ENCODE measurements at places on chromosomes 7 and 10.

- no peak overlapping the region for H3K4me3 ChIP-seq
- H3K27ac ChIP-seq, result no peak overlapping the region
- H3K4me1 ChIP-seq, result no peaks in the 10 kb centered on the region
- DNase-seq, result no peak
- H3K27me3 ChIP-seq, result no peaks in the 10 kb centered on the region
- no peaks in the 10 kb centered on the region for H3K36me3 ChIP-seq
Observed at GRCh38 chr7:131338173-131338572, 10.5 kb downstream of the MKLN1 start.

- H3K4me1 ChIP-seq, result no peaks in the 10 kb centered on the region
- no peaks in the 10 kb centered on the region for H3K27me3 ChIP-seq
- no peak overlapping the region for H3K4me3 ChIP-seq
- no peak for DNase-seq
- no peaks in the 10 kb centered on the region for H3K36me3 ChIP-seq
Observed at GRCh38 chr10:52455098-52455497, 141.0 kb downstream of the DKK1 start.

DNA sequence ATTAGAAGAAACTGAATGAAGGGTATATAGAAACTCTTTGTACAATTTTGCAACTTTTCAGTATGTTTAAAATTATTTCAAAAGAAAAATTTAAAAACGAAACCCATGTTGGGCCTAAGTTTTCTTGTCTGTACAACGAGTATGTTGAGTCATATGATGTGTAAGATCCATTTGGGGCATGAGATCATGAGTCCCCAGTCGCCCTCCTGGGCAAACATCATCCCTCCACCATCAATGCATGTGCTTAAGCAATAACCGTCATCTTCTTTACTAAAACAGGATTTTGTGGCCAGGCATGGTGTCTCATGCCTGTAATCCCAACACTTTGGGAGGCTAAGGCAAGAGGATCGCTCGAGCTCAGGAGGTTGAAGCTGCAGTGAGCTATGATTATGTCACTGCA lies 54.2 kb upstream of the CDCA7L start:
- no peaks in the 10 kb centered on the region for H3K36me3 ChIP-seq
- no peak for DNase-seq
- no peak overlapping the region for H3K27ac ChIP-seq
- H3K4me3 ChIP-seq, result no peak overlapping the region

- peaks cover 15% of the 10 kb centered on the region for H3K4me1 ChIP-seq
- H3K36me3 ChIP-seq, result no peaks in the 10 kb centered on the region
- H3K27ac ChIP-seq, result no peak overlapping the region
- no peak for DNase-seq
- H3K4me3 ChIP-seq, result no peak overlapping the region
Observed at GRCh38 chr10:71258046-71258445, 45.7 kb downstream of the UNC5B start.

DNA sequence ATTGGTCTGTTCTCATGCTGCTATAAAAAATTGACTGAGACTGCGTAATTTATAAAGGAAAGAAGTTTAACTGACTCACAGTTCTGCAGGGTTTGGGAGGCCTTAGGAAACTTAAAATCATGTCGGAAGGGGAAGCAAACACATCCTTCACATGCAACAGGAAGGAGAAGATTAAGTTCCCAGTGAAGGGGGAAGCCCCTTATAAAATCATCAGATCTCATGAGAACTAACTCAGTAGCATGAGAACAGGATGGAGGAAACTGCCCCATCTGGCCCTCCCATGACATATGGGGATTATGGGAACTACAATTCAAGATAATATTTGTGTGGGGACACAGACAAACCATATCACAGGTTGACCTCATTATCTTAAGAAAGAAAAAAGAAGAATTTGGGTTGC lies 134.5 kb downstream of the PPP1R3A start:
- H3K27ac ChIP-seq, result no peak overlapping the region
- DNase-seq, result no peak
- H3K27me3 ChIP-seq, result no peaks in the 10 kb centered on the region
- no peak overlapping the region for H3K4me3 ChIP-seq
- H3K4me1 ChIP-seq, result no peaks in the 10 kb centered on the region

- no peaks in the 10 kb centered on the region for H3K27me3 ChIP-seq
- H3K4me3 ChIP-seq, result no peak overlapping the region
- no peaks in the 10 kb centered on the region for H3K4me1 ChIP-seq
Observed at GRCh38 chr7:16431646-16432424, 10.5 kb upstream of the CRPPA start.

DNA sequence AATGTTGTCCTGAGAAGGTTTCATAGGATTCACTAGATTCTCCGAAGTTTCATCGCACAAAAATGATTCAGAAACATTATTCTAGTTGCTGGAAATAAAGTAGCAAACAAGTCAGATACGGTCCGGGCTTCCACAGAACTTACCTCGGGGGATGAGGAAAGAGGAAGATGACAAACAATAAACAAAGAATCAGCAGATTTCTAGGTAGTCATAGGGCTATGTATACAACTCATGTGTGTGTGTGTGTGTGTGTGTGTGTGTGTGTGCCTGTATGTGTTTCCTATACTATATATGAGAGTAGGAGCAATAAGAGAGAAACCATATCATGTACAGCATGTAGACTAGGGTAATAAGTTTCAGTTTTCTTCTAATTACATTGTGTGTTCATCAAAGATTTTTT lies 16.5 kb downstream of the TMEM236 start:
- no peaks in the 10 kb centered on the region for H3K4me1 ChIP-seq
- H3K27me3 ChIP-seq, result peaks cover 21% of the 10 kb centered on the region
- H3K36me3 ChIP-seq, result no peaks in the 10 kb centered on the region
- no peak overlapping the region for H3K27ac ChIP-seq
- no peak overlapping the region for H3K4me3 ChIP-seq

DNA sequence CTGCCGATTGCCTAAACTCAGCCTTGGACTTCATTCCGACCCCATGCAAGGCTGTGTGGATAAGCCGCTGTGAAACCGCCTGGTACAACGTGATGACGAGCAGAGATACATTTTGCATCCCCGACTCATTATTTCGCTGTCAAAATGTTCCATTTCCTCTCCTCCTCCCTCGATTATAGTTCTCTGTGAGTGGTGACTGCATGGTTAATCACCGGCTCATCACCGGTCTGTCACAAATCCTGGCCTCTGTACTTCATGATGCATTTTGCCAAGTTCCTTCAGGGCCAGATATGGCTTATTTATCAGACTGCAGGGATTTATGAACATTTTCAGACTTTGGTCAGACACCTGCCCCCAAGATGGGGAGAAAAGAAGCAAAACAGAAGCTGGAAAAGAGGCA lies 461.6 kb upstream of the DPP6 start:
- H3K27ac ChIP-seq, result no peak overlapping the region
- H3K27me3 ChIP-seq, result no peaks in the 10 kb centered on the region
- H3K4me1 ChIP-seq, result no peaks in the 10 kb centered on the region
- DNase-seq, result no peak
- H3K4me3 ChIP-seq, result no peak overlapping the region
- H3K36me3 ChIP-seq, result no peaks in the 10 kb centered on the region

DNA sequence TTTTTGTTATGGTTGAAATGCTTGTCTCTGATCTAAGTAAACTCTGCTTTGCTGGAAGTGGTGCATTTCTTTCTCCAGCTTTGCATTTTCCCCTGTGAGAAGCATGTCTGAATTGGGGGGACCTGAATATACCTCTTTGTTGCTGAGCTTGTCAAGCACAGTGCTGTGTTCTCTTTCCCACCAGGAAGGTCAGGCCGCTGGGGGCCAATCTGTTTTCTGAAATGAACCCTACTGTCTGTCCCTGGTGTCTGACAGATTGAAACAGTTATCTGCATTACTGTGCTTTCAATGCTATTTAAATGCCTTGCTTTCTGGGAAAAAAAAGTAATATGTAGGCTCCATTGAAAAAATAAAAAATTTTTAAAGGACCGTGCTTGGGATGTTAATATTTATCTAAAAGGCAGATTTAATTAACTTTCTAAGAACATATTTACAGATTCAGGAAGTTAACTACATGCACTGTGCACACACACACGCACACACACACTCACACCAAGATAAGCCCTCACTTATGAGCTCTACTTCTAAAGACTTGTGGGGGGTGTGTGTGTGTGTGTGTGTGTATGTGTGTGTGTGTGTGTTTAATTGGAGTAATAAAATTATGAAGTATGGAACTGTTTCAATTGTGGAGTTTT lies 127.0 kb upstream of the FZD1 start:
- no peaks in the 10 kb centered on the region for H3K36me3 ChIP-seq
- no peaks in the 10 kb centered on the region for H3K27me3 ChIP-seq
- H3K4me1 ChIP-seq, result no peaks in the 10 kb centered on the region
